CD14-positive monocyte (primary cell): ENCODE measurements at places on chromosomes 2 and 18.

GRCh38 chr2:205197468-205198139, 484.7 kb upstream of the NRP2 start:
- DNase-seq: no peak

DNA sequence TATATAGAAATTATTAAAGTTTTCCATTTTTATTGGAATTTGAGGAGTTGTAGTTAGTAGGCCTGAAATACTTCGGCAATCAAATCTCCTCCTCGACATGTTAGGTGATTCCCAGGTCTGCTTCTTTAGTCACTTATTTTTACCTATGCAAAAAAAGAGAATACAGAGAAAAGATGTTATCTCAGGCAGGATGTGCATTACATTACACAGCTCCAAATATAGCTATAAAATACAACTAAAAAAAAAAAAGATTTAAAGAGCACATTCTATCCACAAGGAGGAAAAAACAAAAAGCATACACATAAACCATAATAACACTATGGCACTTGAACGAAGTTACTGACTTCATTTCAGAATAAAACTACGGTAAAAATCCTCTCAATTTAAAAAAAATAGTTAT, 8.1 kb downstream of the STK17B start:
- DNase-seq: no peak

DNA sequence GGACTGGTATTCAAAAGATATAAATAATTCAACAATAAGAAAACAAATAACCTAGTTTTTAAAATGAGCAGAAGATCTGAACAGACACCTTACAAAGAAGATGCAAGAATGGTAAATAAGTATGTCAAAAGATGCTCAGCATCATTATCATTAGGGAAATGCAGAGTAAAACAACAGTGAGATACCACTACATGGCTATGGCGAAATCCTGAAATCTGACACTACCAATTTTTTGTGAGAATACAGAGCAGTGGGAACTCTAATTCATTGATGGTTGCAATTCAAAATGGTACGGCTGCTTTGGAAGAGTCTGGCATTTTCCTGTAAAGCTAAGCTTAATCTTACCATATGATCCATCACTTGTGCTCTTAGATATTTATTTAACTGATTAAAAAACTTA, 151.8 kb downstream of the UBR3 start:
- no peak for DNase-seq

DNA sequence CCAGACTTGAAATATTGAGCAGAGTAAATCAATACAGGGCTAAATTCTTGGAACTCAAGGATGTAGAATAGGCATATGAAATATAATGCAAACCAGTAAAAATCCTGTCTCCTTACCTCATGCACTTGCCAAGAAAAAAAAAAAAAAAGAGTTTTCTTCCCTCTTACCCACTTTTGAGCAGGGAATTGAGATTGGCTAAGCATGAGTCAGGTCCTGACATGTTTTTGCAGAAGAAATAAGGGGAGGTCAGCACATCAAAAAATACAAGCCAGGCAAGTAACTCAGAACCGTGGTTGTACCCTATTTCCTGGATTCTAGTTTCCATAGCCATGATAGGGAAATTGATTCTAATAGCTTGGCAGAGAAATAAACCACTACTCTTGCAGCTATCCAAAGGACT, 1526.7 kb downstream of the LRP1B start:
- no peak for DNase-seq

- DNase-seq: no peak
Observed at GRCh38 chr2:80380736-80381135, 76.2 kb upstream of the LRRTM1 start.

- DNase-seq: no peak
Observed at GRCh38 chr2:212537726-212538304, 787 bp downstream of the ERBB4 start.

DNA sequence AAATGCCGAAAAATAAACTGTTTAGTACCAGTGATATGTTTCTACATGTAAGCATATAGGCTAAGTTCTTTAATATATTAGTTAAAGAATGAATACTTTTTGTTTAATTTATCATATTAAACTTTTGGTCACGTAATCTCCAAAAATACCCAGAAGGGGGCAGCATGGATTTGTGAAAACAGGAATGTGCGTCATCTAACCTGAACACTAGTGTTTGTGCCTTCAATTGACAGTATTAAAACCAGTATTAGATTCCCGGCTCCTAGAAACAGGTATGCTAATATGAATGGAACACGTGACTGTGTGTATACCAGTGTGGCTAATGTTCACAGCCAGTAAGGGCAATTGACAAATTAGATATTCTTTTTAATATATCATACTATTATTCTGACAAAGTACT, 51.8 kb downstream of the WDR7 start:
- peak; percentile 22 for DNase-seq

DNA sequence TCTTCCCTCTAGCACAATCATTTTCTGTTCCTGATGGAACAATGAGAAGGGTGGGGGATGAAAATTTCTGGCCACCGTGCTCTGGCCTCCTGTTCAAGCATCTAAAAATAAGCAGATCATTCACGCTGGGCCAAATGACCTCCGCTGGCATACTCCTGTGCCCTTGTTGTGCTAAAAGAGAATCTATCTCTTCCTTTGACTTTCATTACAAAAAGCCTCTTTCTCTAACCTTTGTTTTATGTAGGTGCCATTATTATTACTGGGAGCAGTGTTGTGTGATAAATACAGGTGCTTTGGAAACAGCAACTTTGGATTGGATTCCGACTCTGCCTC, 44.6 kb upstream of the B3GNT2 start:
- DNase-seq: no peak

DNA sequence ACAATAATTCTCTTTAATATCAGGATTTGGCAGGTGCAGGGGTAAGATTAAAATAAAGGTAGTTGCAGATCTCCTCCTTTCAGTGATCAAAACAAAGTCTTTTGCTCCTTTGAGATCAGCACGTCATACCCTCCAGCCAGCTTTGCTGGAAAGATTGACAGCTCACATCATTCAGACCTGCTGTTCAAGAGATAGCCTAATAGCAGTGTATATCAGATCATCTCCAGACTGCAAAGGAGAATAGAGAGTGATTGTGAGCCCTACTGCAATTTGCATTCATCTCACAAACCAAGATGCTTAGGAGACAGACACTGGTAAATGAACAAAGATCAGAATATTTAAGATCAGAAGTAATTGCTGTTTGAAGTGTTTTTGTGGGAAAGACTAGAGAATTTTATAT, 135.8 kb upstream of the DSEL start:
- DNase-seq: no peak

DNA sequence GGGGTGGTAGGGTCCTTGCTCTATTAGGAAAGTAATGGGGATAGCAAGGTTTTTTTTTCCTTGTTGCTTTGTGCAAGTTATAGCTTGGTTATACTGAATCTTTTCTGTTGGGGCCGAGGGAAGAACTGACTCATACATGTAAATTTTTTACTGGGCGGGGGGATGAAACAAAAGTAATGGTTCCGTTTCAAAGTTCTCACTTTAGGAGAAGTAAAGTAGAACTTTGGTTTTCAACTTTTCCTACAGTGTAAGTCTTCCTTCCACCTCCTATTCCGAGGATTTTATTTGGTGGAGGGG, 1.1 kb downstream of the AFTPH start:
- peak; percentile 79 for DNase-seq

GRCh38 chr2:68742626-68743415, 8.2 kb downstream of the ARHGAP25 start:
- DNase-seq: no peak
